ENCODE measurements at places on chromosomes 3 and 15.

DNA sequence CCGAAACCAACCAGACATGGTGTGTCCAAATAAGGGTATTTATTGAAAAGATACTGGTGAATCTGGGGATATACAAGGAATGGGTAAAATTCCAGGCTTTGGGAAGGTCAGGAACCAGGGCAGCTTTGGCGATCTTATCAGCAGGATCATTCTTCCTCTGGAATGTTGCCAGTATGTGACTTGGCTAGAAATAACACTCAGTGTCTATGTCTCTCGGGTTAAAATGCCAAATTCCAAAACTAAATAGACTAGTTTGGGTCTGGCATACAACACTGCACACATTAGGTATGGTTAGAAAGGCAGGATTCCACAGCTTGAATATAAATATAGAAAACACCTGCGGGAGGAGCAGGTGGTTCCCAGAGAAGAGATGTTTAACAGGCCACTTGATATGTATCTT lies 220.2 kb upstream of the CD96 start:
- DNase-seq: no peak

- DNase-seq: no peak
Observed at GRCh38 chr3:27387625-27388024, 18.4 kb upstream of the NEK10 start.

GRCh38 chr3:53065841-53066480 lies 20.1 kb upstream of the SFMBT1 start:
- no peak for DNase-seq

- DNase-seq: no peak
Observed at GRCh38 chr15:27744641-27745040, 354.5 kb downstream of the OCA2 start.

- no peak for DNase-seq
Observed at GRCh38 chr15:94253742-94254141, 22.4 kb downstream of the MCTP2 start.

All from D721Med (cell line).